ENCODE measurements at places on chromosomes 7 and 10.
A peak's percentile ranks its signal among the peaks of the same experiment; 100 is the strongest.

DNA sequence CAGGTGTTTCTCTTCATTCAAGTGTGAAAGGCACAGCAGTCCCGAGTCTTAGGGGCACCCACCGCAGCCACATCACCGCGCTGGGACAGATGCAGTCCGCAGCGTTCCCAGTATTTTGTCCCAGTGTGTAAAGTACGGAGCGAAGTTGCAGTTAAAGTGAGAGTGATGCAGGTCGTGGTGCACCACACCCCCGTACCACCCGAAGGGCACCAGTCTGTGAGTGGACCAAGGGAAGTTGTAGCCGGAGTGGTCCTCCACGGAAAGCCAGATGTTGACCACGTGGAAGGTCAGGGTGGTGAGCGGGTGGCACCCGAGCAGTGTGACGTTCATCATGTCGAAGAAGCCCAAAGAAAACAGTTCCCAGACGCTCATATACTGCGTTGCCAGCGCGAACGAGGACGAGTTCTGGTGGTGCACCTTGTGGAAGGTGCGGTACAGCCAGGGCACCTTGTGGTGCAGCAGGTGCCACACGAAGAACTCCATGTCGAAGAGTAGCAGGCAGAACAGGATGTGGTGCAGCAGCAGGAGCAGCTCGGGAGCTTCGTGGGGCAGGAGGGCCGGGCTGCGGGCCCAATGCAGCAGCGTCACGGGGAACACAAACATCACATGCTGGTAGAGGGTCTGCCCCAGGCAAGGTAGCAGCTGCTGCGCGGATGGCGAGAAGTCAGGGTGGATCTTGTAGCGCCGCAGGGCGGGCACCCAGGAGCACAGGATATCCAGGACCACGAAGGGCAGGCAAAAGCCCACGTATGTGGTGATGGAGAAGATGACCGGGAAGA lies 526 bp downstream of the CH25H start:
- no peak for DNase-seq

- no peak for DNase-seq
These were observed 254.8 kb upstream of the ZMIZ1 start for GRCh38 chr10:78813998-78814399.

DNA sequence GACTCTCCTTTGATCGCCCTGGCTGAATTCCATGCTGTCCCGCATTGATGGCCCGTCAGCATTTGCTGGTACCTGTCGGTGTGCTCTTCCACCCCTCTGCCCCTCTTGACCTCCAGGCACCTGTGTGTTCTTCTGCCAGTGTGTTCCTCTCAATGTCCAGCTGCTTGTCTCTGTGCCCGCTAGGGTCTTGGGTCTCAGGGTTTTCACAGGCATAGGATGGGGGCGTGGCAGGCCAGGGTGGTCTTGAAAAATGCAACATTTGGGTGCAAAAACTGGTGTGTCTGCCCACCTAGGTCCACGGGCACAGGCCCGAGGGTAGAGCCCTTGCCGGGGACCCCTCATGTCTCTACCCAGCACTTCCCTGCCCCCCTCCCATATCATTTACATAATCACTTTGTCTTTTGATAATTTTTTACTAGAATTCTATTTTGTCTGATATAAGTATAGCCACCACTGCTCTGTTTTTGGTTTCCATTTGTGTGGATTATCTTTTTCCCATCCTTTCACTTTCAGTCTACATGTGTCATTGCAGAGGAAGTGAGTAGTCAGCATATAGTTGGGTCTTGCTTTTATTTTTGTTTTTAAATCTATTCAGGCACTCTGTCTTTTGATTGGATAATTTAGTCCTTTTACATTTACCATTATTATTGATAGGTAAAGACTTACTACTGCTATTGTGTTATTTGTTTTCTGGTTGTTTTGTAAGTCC lies 46.6 kb upstream of the ADRA2A start:
- no peak for DNase-seq

GRCh38 chr10:47378606-47379444 lies 5.3 kb downstream of the ZNF488 start:
- DNase-seq, result no peak

DNA sequence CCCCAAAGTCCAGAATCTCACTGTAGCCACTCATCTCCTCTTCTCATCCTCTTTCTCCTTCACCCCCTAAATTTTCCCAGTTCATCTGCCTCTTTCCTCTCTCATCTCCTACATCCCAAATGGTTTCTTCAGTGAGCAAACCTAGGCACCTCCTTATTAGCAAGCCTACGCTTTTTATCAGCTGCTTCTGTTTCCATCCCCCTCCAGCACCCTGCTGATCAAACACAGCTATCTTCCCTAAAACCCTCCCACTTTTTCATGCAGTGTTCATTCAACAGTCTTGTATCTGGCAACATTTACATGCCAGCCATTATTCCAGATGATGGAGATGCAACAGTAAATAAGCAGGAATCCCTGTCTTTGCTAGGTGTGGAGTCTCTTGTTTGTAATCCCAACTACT lies 3.3 kb upstream of the ABRAXAS2 start:
- no peak for DNase-seq

DNA sequence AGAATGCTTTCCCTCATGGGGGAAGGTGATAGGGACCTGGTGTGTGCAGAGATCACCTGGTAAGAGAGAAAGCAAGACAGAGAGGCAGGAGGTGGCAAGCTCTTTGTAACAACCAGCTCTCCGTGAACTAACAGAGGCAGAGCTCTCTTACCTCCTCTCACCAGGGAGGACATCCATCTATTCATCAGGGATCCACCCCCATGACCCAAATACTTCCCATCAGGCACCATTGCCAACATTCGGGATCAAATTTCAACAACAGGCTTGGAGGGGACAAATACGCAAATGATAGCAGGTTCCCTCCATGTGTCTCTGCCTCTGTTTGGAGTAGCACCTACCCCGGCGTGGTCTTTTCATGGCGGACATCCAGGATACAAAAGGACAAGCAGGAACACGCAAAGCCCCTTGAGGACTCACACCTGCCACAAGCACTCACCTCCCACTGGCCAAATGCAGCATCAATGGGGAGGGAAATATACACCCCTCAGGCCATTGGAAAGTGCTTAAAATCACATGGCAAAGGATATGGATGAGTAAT lies 431.2 kb upstream of the AUTS2 start:
- DNase-seq, result no peak

DNA sequence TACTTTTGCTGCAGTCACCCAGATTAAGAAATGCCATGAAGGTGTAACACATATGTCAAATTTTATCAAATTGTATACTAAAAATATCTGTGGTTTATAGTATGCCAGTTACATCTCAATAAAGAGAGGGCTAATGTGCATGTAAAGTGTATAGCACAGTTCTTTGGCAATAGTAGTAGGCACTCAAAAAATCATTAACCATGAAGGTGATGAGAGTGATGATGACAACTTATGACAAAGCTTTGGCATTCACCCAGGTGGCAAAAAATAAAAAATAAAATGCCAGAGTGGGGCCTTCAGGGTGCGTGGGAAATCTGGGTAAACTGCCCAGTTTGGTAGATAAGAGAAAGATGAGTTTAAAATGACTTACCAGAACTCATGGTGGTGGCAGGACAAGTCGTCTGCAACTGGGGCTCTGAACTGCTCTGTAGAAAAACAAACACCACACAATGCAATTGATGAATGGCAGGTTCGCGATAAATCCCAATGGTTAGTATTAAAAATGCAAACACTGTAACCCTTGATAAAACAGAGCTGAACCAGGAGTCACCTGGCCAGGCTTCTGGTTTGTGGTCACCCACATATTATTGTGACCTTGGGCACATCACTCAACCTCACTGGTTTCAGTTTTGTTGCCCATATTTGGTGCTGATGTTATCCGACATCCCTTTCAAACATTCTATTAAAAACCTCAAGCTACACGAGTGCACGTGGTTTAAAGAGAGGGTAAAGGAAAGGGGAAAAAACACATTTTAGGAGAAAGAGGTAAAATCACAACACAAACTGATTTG lies 120.2 kb downstream of the SORBS1 start:
- DNase-seq, result no peak

- no peak for DNase-seq
These were observed 42.7 kb downstream of the FRMPD2 start for GRCh38 chr10:48231699-48232315.

DNA sequence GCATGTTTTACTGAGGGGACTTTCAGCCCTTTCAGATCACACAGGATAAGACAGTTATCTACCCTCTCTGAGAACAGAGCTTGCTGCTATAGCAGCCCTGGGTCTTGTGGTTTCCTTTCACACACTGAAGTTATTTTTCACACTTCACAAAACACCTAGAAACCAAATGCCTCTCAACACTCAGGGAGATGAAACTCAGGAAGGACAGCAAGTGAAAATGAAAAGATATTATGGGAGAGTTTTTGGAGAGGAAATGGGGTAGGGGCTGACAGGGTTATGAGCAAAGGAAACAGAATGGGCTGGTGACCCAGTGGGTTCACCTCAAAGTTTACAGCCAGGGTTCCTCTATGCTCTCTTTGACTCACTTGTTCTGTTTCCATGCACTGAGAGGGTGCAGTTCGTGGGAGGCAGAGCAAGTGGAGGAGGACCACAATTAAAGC lies 17.0 kb upstream of the GIMAP2 start:
- DNase-seq, result no peak

DNA sequence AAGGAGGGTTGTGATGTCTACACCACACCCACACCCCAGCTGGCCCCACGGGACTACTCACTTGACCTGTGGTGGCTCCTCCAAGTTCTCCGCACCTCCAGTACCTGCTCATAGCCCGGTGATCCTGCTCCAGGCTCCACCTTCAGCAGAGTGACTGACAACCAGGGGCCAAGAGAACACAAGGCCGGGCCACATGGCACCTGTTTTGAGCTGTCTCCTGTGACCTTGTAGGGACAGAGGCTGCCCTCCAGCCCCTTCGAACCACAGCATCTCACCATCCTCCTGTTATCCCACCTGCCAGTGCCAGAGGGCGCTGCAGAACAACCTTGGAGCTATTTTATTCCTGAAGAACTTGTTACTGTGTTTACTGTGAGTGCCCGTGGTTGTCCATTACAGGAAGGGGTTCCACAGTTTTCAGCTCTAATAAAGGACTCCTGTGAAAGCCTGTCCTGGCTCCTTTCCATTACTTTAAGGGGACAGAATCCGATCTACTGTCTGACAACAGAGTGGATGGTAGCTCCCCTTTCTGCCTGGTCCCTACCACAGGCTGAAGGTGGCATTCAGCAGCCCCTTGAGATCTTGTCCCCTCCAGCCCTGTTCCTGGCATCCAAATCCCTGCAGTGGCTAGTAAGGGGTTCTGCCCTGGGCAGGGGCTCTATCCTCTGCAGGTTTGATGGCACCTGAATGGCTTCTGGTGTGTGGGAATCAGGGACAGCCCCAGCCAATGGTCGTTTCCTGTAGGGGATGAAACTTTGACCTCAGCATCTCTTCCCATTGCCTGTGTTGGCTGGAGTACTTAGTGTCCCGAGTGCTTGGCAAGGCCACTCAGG lies 50.8 kb downstream of the C10orf120 start:
- peak; percentile 39 for DNase-seq

DNA sequence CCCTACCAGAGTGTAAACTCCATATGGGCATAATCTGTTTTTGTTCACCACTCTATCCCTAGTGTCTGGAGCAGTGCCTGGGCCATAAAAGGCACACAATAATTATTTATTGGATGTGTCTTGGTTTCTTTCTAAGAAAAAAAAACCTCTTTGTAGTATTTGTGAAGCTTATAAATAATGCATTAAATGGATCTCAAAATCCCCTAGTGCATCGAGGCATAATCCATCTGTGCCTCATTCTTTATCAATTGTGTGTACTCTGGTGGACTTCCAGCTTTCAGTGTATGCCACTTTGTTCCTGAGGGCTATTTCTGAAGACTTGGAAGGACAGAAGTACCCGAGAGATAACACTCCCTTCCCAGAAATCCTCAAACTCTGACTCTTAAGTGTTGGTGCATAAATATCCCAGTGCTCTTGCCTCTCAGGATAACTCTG lies 255.0 kb upstream of the PHYHIPL start:
- DNase-seq, result no peak

- DNase-seq, result no peak
These were observed 230.3 kb upstream of the PRSS58 start for GRCh38 chr7:142488036-142488633.

DNA sequence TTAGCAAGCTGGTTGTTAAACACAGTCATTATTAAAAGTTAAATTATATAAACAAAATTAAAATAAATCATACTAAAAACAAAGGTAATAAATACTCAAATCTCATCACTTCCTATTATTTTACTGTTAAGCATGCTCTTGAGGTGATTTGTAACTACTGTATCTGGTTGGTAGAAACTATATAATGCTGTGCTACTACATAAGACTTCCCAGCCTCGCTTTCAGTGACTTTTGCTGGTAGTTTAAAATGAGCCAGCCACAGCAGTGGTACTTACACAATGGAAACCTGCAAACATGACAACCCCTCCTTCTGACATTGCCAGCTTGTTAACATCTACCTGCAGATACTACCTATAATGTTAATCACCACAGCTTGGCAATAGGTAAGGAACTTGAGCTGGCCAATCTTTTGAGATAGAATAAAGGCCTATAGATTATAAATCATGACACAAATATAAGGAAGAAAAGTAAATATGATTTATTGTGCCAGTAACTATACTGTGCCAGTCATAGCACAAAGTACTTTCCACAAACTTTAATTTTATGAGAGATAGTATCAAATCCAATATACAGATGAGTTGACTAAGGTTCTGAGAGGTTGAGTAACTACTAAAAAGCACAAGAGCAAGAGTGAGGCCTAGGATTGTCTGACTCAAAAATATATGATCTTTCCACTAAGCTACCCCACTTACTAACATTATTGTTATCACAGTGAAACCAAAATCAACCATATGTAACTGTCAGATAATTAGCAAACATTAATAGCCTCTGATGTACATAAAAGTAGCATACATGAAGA lies 181.1 kb upstream of the ASAH2 start:
- DNase-seq, result no peak

DNA sequence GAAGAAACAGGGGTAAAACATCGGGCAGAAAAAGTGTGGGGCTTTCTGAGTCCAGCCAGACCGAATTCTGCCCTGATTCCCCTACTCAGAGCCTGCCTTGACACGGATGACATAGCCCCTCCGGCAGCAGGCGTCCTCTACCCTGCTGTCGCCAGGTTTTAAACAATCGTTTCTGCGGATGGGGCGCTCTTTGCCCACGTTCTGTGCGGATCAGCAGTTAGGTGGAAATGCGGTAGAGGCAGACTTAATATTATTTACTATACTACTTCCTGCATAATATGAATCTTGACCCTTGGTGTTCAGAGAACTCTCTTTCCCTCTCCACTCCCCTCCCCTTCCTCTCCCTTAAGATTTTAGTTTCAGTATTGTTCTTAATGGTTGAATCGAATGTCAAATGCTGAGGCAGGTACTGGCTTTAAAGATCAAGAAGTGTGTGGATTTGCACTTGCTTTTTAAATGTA lies 2.4 kb downstream of the GATA3 start:
- DNase-seq, result no peak

All from urothelium cell line (cell line).